Activated CD4-positive, alpha-beta T cell treated with anti-CD3 and anti-CD28 coated beads, Interleukin-2, amount 10 ng/mL, durations not matched to agents 24 days and 14 days (primary cell): ENCODE measurements at places on chromosomes 12 and 14. TPM values are rescaled to one million over a fixed set of nuclear protein-coding genes. Genes with fewer than 3 reads are reported as not detected.

Gene CCDC198
- not detected in 2 replicates for total RNA-seq

Gene SDR9C7
- total RNA-seq: not detected in 2 replicates

Gene TEDC1
- 41.4 and 43.3 TPM in 2 replicates for total RNA-seq

Gene ARHGAP9
- 102 and 103 TPM in 2 replicates for total RNA-seq

Gene RNASE3
- total RNA-seq: not detected in 2 replicates

Gene SIX6
- total RNA-seq: not detected in 2 replicates

Gene CCND2
- total RNA-seq: 607 and 615 TPM in 2 replicates

Gene LRRC10
- not detected in 2 replicates for total RNA-seq

Gene SLCO1B1
- not detected in 2 replicates for total RNA-seq

Gene FOXN3
- total RNA-seq: 80.0 and 85.2 TPM in 2 replicates

Gene HOXC4
- not detected in 2 replicates for total RNA-seq

Gene COX8C
- not detected in 2 replicates for total RNA-seq

Gene SNRNP35
- total RNA-seq: 30.6 and 33.4 TPM in 2 replicates

Gene MYO1A
- total RNA-seq: 1.7 TPM in 2 replicates

Gene VDR
- total RNA-seq: 267 and 277 TPM in 2 replicates

Gene CISTR
- not detected in 2 replicates for total RNA-seq

Gene CIROP
- total RNA-seq: not detected in 2 replicates

Gene NOS1
- not detected in 2 replicates for total RNA-seq

Gene TRIAP1
- 54.6 and 57.5 TPM in 2 replicates for total RNA-seq

Gene INSM2
- not detected in 2 replicates for total RNA-seq

Gene AKAP5
- total RNA-seq: 0.90 and 0.98 TPM in 2 replicates

Gene COL2A1
- total RNA-seq: 0.07 TPM in 1 of 2 replicates, not detected in the other

Gene EMC9
- 26.6 and 30.3 TPM in 2 replicates for total RNA-seq

Gene RASSF8
- 0.17 and 0.37 TPM in 2 replicates for total RNA-seq

Gene FAM181A
- not detected in 2 replicates for total RNA-seq

Gene SYT1
- not detected in 2 replicates for total RNA-seq

Gene KLRD1
- total RNA-seq: 1.2 and 1.7 TPM in 2 replicates

Gene INHBC
- 0.12 TPM in 1 of 2 replicates, not detected in the other for total RNA-seq

Gene MYF6
- not detected in 2 replicates for total RNA-seq

Gene ERP29
- 56.6 and 60.9 TPM in 2 replicates for total RNA-seq

Gene NEUROD4
- total RNA-seq: not detected in 2 replicates

Gene NR4A1
- 55.0 and 57.7 TPM in 2 replicates for total RNA-seq

Gene RERG
- not detected in 2 replicates for total RNA-seq

Gene EML5
- total RNA-seq: 0.66 and 0.82 TPM in 2 replicates
